T-cell (primary cell): ENCODE measurements at places on chromosomes 2 and 18. TPM values are rescaled to one million over a fixed set of nuclear protein-coding genes. Genes with fewer than 3 reads are reported as not detected.
A peak's percentile ranks its signal among the peaks of the same experiment; 100 is the strongest.

DNA sequence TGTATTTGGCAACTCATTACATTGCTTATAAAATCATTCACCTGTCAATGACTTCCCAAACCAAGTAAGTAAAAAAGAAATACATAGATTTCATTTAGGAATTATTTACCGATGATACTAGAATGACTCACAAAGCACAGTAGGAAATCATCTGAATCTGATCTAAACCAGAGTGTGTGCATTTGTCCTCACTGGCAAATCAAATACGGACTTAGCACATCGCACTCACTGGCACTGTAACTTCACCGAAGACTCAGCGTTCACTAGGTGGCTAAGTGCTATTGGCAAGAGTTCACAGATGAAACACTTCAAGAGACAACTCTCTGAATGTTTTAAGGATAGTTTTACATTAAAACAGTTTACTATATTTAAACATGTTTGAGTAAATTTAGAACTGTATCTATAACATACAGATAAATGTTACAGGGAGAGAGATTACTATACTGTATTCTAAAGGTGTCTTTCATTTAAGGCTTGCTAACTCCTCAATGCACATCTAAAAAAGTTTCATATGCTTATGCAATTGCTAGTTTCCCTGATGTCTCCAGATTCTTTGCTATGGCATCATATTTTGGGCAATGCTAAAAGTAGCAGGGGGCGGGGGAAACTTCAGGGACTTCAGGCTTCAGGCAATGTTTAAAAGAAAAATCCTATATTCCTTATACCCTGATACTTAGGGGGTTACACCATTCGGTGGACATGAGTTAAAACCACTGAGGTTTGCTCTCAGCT lies 48.8 kb downstream of the STK39 start:
- H3K27ac ChIP-seq = no peak overlapping the region
- H3K4me3 ChIP-seq = no peak overlapping the region

Gene CFLAR
- 217 TPM for total RNA-seq

DNA sequence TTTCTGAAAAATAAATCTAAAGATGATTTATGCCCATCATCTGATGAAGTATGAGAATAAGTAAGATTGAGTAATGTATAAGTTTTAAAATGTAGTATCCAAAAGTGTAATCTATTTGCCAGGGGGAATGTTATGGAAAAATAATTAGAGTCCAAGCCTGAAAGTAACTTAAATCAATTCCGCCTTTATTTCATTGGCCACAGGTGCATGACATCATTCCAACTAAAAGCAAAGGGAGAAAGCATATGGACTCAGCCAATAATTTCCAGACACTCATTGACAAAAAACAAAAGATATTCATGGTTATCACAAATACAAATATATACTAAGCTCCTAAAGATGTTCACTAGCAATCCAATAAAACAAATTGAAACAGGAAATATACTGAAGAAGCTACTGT lies 752.6 kb upstream of the TMEFF2 start:
- H3K27me3 ChIP-seq = no peaks in the 10 kb centered on the region
- no peaks in the 10 kb centered on the region for H3K36me3 ChIP-seq
- H3K4me3 ChIP-seq = no peak overlapping the region
- H3K27ac ChIP-seq = no peak overlapping the region
- no peaks in the 10 kb centered on the region for H3K4me1 ChIP-seq

- no peak for DNase-seq
- H3K27ac ChIP-seq = no peak overlapping the region
- H3K4me3 ChIP-seq = no peak overlapping the region
- peaks cover 2% of the 10 kb centered on the region for H3K4me1 ChIP-seq
- peaks cover 76% of the 10 kb centered on the region for H3K27me3 ChIP-seq
- no peaks in the 10 kb centered on the region for H3K36me3 ChIP-seq
Measured at GRCh38 chr2:104867813-104868504, 14.0 kb downstream of the POU3F3 start.

DNA sequence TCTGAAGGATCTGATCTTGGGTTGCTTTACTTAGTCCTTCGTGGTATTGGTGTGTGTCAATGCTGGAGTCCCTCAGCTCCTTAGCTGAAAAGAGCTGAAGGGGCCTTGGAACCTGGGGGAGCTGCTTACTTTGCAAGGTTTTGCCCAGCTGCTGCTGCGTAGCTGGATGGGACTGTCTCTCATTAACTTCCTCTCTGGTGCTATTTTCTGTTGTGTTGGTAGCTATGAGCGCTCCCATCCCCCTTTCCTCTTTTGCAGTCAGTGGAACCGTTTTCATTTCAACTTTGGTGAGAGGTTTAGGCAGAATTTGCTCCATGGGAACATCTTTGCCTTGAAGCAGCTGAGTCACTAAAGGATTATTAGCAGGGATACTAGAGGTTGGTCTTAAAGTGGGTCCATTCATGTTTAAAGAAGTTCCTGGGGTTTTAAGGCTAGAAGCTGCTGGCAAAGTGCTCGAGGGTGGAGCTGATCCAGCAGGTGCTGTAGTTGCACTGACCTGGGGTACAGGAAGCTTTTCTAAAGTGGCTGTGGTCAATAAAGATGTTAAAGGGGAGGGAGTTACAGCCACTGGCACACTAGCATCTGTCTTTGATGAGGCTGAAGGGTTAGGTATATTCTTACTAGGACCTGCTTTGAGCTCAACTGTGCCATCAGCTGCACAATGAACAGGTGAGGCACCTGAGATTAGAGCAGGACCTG lies 69.9 kb upstream of the DTNB start:
- H3K27ac ChIP-seq = peak overlapping the region; percentile 1
- H3K36me3 ChIP-seq = peaks cover 4% of the 10 kb centered on the region
- H3K27me3 ChIP-seq = no peaks in the 10 kb centered on the region
- H3K4me3 ChIP-seq = no peak overlapping the region
- no peak for DNase-seq
- H3K4me1 ChIP-seq = peaks cover 17% of the 10 kb centered on the region

Gene CD226
- total RNA-seq = 74.9 TPM

Gene CTLA4
- total RNA-seq = 14.7 TPM

GRCh38 chr2:234823196-234823876 lies 128.5 kb upstream of the SH3BP4 start:
- H3K4me1 ChIP-seq = no peaks in the 10 kb centered on the region
- no peak overlapping the region for H3K27ac ChIP-seq
- no peak overlapping the region for H3K4me3 ChIP-seq
- H3K36me3 ChIP-seq = no peaks in the 10 kb centered on the region

DNA sequence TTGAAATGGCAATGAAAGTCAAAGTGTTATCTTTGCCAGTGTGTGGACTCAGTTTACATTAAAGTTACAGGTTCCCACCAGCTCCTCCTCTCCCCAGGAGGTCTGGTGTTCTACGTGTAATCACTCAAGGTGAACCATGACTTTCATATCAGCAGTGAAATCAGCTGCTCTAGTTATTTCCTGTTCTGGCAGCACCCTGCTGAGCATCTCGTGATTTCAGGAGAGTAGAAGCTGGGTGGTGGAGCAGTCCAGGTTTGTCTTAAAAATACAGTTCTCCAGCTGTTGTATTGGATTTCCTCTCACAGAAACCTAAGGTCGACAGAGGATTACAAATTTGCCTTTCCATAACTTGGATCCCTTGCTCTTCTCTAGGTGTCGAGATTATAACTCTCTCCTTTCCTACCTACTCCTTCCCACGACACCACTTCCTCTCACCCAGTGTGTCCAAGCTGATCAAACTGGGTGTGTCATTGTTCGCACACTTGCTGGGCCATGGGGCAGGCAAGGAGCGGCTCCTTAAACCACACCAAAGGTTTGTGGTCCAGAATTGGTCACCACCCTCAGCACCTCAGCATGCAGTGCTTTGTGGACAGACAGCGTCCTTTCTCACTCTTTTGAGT lies 13.0 kb upstream of the ARHGAP25 start:
- DNase-seq = peak; percentile 35
- H3K27me3 ChIP-seq = no peaks in the 10 kb centered on the region
- H3K27ac ChIP-seq = peak overlapping the region; percentile 77
- H3K36me3 ChIP-seq = no peaks in the 10 kb centered on the region
